Effector memory CD4-positive, alpha-beta T cell (primary cell): ENCODE measurements at places on chromosomes 2 and 18.

DNA sequence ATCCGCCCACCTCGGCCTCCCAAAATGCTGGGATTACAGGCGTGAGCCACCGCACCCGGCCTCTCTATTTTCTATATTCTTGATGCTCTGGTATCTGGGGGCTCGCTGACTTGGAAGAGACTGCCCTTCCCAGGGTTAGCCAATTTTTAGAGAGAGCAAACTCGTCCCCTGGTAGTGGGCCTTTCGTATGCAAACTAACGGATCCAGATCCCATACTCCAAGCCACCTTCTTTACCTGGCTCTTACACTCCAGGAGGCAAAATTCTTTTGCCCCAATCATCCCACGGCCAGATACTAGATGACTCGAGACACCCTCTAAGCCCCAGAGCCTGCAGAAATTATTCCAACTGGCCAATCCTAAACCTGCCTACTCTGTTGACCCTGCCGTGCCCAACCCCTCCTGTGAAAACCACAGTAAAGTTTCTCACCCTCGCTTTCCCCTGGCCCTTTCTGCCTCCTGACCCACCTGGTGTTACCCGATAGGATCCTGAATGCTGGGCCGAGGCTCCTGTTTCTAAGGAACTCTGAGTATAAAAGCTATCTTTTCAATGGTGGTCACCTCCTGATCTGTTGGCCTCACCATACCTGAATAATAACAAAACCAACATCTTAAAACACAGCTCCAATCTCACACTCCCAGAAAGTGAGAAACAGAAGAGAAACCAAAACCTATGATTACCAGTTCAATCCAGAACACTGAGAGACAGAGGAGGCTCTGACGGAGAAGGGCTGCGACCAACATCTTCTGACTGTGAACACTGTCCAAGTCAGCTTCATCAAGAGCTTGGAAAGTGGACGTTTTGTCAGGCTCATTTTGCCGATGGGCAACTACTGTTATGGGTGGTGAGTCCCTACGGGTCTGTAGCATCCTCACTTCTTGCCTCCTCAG is 57.6 kb upstream of the ZNF532 start:
- no peak for DNase-seq

- no peak for DNase-seq
Observed at GRCh38 chr18:63152096-63152495, 167.5 kb downstream of the BCL2 start.

DNA sequence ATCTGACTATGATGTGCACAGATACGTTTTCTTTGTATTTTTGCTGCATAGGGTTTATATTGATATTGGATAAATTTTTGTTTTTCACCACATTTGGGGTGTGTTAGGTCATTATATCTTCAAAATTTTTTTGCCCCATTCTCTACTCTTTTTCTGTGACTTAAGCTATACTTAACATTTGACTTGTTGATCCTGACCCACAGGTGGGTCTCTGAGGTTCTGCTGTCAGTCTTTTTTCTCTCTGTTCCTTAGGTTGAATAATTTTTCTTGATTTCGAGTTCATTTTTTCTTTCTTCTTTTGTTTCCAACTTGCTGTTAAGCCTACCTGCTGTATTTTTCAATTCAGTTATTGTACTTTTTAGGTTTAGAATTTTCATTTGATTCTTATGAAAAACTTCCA is 12.1 kb downstream of the RAB3GAP1 start:
- DNase-seq = no peak

GRCh38 chr18:49321271-49321670 is 139.2 kb downstream of the DYM start:
- DNase-seq = no peak

GRCh38 chr2:147223119-147223518 is 621.7 kb upstream of the ACVR2A start:
- no peak for DNase-seq

GRCh38 chr18:3479978-3480509 is 30.1 kb downstream of the TGIF1 start:
- DNase-seq = no peak

- DNase-seq = no peak
Observed at GRCh38 chr2:109529532-109530449, 84.0 kb downstream of the SEPTIN10 start.

DNA sequence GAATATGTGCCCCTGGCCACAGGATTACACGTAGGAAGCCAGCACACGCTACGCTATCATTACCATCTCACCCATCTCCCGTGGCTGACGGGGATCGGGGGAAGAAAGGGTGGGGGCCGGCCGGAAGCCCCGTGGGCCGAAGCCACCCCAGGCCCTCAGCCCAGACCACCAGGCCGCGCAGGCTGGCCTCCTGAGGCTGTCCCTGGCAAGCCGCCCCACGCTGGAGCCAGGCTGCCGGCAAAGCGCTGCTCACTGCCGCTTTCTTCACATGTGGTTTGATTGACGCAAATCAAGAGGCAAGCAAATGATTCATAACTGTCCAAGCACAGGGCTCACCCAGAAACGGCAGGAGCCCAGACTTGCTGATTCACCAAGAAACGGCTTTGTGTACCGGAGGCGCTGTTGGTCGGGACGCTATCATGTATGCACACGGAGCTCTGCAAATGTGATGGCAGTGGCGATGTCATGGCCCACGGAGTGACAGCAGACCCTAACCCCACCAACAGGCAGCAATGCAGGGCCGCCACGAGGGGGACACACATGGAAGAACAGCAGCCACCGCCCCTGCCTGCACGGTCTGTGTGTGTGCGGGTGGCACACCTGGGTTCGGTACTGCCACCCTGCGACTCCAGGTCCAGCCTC is 125.7 kb downstream of the HDAC4 start:
- peak; percentile 74 for DNase-seq

GRCh38 chr2:2114707-2115245 is 216.3 kb downstream of the MYT1L start:
- DNase-seq = no peak

- no peak for DNase-seq
Observed at GRCh38 chr2:219272995-219273394, 6.2 kb upstream of the DNAJB2 start.
